ENCODE measurements at places on chromosomes 16 and 17.

- DNase-seq, result no peak
These were observed 2.5 kb downstream of the TAC4 start for GRCh38 chr17:49845321-49845720.

- DNase-seq, result no peak
These were observed 20.0 kb upstream of the ITGA2B start for GRCh38 chr17:44409309-44410028.

- no peak for DNase-seq
These were observed 144.8 kb downstream of the KCNJ2 start for GRCh38 chr17:70314096-70314495.

DNA sequence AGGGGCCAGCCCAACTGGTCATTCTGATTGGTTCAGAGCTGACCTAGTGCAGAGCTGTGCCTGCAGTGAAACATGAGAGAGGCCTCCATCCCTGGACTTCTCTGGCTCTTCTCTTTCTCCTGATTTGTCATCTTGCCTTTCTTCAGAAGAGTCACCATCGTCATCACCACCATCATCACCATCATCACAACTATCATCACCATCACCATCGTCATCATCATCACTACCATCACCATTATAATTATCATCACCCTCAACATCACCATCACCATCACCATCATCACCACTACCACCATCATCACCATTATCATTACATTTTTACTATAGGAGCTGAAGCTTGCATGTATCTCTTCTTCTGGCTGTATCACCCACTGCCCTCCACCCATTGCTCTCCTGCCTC, 94.5 kb upstream of the FAM20A start:
- DNase-seq, result no peak

- DNase-seq, result no peak
These were observed 234.1 kb upstream of the TOM1L1 start for GRCh38 chr17:54666559-54666958.

- no peak for DNase-seq
These were observed 11.7 kb downstream of the ZP2 start for GRCh38 chr16:21199607-21200218.

- DNase-seq, result no peak
These were observed 720 bp upstream of the BCKDK start for GRCh38 chr16:31107465-31107867.

GRCh38 chr17:11332706-11333105, 91.7 kb downstream of the SHISA6 start:
- no peak for DNase-seq

DNA sequence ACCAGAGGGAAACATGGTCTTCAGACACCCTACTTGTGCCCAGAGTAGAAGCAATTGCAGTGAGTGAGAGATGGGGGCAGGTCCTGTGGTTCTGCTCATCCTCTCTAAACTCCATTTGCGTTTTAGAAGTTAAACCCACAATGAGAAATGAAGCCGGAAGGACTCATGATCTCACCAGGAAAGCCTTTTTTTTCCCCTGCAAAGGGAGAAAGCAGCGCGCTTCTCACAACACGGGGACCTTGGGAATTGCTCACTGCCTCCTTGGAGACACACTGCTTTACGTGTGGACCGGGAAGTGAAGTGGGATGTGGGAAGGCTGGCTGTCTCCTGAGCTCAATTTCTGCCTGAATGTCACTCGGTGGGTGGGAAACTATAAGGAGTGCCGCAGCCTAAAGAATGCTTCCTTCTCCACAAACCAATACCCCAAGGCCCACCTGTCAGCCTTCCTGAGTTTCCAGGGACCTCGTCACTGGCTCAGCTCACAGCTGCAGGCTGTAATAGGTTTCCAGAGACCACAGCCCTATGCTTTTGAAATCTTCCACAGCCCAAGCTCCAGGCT, 365.4 kb downstream of the XYLT1 start:
- no peak for DNase-seq

DNA sequence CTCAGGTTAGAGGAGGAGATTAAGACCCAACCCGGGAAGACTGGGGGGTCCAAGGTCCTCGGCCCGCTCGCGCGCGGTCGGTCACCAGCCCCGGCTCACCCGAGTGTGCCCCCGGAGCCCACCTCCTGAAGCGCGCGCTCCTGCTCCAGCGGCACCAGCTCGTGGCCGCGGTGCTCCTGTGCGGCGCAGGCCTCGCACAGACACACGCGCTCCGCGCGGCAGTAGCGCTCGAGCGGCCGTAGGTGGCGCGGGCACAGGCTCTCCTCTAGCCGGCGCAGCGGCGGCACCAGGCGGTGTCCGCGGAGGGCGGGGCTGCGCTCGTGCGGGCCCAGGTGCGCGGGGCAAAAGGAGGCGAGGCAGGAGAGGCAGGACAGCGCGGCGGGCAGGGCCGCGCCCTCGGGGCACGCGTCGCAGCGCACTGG, 618 bp downstream of the TRIM47 start:
- peak; percentile 25 for DNase-seq
